ENCODE measurements at places on chromosomes 4 and X.

DNA sequence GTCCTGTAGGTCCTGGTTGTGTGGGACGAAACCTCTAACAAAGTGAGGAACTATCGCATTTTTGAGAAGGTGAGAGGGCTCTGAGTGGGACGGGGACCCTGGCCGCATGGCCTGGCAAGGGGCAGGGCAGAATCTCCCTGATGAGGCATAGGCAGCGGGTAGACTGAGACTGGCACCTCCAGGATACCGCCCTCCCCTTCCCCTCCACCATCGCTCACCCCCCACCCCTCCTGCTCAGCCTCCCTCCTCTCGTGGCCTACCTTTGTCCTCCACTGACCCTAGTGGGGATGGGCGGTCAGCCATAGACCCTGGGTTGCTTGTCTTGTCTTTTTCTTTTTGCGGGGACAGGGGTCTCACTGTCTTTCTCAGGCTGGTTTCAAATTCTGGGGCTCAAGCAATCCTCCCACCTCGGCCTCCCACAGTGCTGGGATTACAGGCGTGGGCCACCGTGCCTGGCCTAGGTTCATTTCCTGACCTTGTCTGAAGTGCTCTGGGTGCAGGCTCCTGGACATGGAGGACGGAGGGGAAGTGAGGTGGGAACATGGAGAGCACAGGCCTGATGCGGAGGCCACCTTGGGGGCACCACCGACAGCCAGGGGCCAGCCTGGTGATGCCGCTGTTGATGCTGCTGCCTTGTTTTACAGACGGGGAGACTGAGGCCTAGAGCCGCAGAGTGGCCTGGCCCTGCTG, 10.5 kb upstream of the ADD1 start:
- no peak for DNase-seq

DNA sequence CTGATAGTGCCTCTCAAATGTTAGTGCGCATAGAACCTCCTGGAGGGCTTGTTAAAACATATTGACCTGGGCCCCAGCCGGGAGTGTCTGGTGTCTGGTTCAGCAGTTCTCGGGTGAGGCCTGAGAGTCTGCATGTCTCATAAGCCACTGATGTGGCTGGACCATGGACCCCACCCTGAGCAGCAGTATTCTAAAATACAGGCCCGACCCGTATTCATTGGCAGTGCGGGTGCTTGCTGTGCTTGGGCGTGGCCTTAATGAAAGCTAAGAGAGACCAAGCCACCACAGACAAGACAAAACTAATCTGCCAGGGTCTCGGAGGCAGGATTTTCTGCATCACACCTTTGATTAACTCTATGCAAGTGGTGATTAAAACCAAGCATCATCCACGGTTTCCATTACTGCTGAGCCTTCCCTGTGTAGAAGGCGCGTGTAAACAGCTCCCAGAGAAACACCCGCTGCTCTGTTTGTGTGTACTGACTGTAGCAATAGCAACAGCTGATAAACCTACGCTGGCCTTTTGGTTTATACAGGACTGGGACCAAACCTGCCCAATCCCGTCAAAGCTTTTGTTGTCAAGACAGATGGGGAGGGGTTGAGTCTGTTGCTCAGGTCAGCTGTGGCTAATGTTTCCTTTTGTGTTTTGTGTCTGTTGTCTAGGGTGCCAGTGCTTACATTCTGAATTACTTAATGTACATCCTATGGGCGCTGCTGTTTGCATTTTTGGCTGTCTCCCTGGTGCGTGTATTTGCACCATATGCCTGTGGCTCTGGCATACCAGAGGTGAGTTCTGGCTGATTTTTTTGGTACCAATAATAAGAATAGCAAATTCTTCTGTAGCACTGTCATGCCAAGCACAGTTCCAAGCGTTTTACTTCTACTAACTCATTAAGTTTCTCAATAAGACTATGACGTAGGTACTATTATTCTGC, 40.8 kb downstream of the CLCN4 start:
- DNase-seq, result no peak

DNA sequence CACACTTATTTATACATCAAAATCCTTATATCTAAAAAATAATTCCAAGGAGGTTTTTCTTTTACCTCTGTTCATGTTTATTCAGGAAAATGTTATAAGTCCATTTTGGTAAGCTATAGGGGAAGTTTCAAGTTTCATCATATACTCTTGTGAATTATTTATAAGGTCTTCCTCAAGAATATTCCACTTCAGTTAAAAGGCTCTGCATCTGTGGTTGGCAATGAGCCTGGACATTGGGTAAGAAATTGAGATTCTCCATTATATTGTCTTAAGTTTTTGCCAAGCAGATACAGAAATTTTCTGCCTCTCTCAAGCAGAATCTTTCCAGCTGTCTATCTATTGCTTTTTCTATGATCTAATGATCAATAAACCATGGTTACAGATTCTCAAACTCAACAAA, 641.9 kb downstream of the NLGN4X start:
- no peak for DNase-seq

GRCh38 chr4:8785656-8786142, 85.9 kb downstream of the HMX1 start:
- no peak for DNase-seq

DNA sequence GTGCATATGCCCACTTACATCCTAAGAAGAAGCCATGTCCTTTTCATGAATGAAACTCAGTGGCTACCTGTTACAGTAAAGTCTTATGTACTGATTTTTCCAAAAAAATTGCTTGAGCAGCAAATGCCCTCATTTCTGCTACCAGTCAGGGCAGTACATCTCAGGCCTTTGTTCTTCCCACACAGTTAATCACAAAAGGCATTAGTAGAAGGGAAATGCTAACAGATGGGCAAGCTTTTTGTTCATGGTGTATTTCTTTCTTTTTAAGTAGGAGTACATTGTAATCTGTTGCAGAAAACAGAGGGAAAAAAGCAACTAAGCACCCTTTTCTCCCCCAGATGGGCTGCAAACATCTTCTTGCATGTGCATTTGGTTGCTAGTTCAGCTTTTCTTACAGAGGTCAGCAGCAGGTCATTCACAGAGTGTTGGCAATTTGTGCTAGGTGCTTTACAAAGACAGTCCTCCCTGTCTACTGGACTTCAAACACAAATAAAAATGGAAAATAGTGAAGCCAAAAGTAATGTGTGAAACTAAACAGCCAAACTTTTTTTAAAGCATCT, 373.4 kb downstream of the PRDM5 start:
- no peak for DNase-seq

GRCh38 chr4:169438057-169438480, 167.3 kb upstream of the SH3RF1 start:
- DNase-seq, result no peak

DNA sequence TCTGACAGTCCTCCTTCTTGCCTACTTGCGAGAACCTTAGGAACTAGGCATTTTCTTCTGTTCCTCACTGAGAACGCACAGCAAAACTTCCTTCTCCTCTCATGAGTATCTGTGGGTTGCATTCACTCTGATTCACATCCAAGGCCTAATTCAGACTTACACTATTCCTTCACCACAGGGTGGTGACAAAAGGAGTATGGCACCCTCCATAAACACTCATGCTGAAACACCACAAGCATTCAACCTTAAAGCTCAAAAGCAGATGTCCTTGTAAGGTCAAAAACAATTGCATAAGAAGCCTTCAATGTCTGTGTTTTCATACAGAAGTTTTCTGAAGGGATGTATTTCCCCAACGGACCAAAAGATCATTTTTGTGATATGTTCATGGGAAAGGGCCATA, 147.3 kb downstream of the CORIN start:
- DNase-seq, result no peak
